ENCODE measurements at places on chromosomes 7 and 10. TPM values are rescaled to one million over a fixed set of nuclear protein-coding genes. Genes with fewer than 3 reads are reported as not detected.

DNA sequence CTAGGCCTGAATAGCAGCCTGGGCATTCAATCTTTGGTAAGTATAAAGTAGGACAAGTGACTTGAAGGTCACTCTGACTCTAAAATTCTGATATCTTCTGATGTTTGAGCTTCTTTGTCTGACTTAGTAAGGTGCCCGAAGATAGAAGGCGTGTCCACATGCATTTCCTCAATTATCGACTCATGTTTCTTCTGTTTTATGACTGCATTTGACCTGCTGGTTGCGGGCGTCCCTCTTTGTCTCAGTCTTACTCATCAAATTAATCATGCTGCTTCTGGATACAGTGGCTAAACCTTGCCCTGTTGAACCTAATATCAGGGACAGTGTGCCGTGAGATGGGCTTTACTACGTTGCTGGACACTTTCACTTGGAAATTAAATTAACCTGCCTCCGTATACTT is 534.1 kb downstream of the SDK1 start:
- DNase-seq, result peak; percentile 76

The CALHM3 gene
- not detected for total RNA-seq

The PHF14 gene
- 41.2 TPM for total RNA-seq

DNA sequence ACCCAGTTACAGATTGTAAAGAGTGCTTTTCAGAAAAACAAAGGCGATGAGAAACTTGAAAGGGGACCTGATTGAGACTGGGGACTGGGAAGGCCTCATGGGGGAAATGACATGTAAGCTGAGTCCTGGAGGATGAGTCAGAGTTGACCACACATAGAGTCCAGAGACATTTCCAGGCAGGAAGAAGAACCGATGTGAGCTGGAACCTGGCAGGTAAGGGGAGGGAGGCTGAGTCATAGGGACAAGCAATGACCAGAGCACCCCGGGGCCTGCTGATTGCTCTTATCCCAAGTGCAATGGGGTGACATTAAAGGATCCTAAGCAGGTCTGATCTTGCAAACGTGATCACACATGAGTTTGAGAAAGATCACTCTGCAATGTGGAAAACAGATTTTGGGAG is 11.7 kb downstream of the TLL2 start:
- peak; percentile 60 for DNase-seq

The RARRES2 gene
- total RNA-seq, result 11.8 TPM

DNA sequence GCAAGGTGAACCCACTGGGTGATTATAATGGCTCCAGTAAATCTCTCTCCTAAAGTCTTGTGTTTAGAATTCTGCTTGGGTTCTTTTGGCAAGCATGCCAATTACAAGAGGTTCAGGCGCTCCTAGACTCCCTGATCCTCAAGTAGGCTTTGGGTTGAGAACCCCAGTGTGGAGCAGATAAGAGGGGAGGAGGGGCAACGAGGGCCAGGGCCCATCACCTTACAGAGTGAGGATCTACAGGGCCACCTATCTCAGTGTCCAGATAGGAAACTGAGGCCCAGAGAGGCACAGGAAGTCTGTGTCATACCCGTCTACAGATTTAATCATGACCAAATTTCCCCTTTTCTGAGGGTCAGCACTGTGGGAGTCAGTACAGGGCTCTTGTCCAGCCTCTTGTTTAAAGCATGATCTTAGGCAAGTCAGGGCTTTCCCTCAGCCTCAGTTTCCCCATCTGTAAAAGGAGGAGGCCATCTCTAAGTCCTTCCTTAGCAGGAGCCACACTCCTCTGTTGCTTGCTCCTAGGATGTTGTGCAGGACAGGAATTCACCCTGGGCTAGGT is 4.4 kb downstream of the TACR2 start:
- no peak for DNase-seq

Measured in Daoy (cell line).